ENCODE measurements at places on chromosomes 5 and 9.

DNA sequence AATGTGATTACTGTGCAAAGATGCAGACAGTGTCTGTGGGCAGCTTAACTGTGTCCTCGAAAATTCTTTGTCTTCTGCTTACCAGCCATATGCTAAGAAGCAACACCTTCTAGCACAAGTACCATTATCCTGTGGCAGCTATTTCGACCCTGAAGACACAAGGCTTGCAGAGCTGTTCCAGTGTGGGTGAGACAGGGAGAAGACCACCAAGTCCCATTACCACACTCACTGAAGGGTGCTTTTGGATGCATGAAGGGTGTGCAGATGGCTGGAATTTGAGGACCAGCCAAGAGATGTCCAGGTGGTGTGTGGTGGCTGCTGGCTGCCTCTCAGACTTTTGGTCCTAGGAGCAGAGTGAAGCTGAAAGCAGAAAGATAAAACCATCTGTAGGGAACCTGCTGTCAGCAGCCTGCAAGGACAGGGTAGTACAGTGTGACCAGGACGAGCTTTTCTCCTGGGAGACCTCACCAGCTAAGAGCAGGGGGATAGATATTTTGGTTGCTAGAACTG is 161.8 kb downstream of the ICE1 start:
- DNase-seq: no peak

DNA sequence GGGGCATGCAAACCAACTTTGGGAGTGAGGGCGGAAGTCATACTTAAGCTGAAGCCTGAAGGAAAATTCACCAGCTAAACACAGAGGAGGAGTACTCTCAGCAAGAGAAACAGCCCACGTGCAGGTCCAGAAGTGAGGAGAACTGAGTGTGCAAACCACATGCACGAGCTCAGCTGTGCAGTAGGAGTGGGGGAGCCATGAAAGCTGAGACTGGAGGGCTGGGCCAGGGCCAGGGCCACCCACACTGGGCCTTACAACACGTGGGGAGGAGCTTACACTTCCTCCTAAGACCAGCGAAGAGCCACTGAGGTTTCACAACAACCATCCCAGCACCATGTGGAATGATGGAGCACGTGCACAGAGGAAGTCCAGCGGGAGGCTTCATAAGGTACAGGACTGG is 9.3 kb upstream of the WWC1 start:
- peak; percentile 52 for DNase-seq

- peak; percentile 8 for DNase-seq
These were observed 276.3 kb downstream of the SAXO1 start for GRCh38 chr9:18756712-18757125.

DNA sequence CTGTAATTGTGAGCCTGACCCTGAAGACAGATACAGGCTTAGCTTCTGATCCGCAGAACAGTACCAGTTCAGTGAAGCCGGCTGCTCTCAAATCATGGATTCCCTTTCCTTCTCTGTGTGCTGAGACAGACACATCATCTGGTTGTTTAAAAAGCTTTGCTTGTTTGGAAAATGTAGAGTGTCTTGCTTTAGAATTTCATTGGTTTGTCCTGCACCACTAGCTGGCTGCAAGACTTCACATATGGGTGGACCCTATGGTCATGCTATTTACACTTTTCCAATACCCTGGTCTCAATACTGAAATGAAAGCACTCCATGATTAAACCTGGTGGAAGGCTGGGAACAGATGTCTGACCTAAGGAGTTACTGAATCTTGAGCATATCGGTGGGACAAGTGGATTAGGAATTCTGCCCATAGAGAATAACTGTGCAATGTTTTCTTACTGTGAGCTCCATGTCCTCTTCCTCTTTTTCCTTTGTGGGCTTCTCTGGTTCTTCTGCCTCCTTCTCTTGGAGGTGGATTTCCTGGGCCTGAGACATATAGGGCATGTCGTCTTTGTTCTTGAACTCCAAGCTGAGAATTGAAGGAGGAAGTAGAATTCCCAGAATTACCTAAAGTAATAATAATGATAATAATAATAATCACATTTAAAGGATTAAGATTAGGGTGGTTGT is 201.1 kb upstream of the KLF9 start:
- DNase-seq: no peak
